ENCODE measurements at places on chromosomes 12 and 14. TPM values are rescaled to one million over a fixed set of nuclear protein-coding genes. Genes with fewer than 3 reads are reported as not detected.

KRT72 gene
- total RNA-seq, result not detected

TAS2R8 gene
- 0.26 TPM for total RNA-seq

BCAT1 gene
- 150 TPM for total RNA-seq

ETFBKMT gene
- total RNA-seq, result 6.4 TPM

ADAM20 gene
- 2.9 TPM for total RNA-seq

FERMT2 gene
- total RNA-seq, result 223 TPM

Measured in articular chondrocyte of knee joint (primary cell).